Stimulated activated CD8-positive, alpha-beta memory T cell treated with anti-CD3 and anti-CD28 coated beads, Interleukin-4, amount 100 ng/mL, for 1 hour (primary cell): ENCODE measurements at places on chromosomes 4 and X.

DNA sequence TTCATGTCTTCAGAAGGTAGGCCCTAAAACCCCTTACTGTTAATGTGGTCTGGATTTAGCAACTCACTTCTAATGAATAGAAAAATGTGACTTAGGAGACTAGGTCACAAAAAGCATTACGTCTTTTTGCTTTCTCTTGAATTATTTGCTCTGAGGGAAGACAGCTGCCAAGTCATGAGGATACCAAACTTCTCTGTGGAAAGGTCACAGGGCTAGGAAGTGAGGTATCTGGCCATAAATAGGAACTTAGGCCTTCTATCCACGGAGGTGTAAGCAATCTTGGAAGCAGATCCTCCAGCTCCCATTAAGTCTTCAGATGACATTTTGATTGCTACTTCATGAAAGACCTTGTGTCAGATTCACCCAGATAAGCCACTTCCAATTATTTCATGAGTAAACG lies 120.6 kb downstream of the JADE1 start:
- no peak for DNase-seq

DNA sequence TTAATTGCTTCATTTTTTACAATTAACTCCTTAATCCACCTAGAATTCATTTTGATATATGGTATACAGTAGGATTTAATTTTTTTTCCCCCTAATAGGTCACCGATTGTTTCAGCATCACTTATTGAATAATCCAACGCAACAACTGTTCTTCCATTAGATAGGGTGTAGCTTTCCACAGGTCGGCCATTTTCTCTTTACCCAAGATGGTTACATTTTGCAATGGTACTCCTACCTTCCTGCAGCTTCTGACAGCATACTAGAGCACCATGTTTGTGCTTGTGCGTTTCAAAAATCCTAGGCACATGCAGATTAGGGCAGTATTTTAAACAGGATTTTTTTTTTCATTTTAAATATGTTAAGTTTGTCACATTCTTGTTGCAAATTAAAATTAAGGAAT lies 2.3 kb downstream of the LINC00632 start:
- DNase-seq: no peak

DNA sequence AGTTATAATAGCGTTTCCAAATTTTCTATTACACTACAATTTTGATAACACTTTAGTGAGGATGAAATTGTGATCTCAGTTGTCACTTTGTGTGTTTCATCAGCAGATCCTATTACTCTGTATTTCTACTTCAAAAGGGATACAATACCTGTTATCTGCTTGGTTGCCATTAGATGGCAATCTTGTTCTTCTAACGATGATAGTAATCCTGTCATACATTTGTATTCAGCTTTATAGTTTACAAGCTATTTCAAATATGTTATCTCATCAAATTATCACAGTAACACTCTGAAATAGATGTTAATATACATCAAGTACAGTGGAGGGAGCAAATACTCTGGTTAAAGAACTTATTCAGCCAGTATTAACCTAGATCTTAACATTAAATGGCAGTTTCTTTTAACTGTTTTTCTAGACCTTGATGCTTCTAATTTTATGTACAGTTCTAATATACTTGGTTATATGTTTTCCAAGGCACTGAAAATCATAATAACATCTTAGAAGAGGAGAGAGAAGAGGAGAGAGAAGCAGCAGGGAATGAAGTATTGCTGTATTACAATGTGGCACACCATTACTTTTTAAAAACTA lies 292.0 kb downstream of the CCSER1 start:
- no peak for DNase-seq

GRCh38 chr4:59553063-59553720 lies 1646.9 kb upstream of the ADGRL3 start:
- DNase-seq: no peak

DNA sequence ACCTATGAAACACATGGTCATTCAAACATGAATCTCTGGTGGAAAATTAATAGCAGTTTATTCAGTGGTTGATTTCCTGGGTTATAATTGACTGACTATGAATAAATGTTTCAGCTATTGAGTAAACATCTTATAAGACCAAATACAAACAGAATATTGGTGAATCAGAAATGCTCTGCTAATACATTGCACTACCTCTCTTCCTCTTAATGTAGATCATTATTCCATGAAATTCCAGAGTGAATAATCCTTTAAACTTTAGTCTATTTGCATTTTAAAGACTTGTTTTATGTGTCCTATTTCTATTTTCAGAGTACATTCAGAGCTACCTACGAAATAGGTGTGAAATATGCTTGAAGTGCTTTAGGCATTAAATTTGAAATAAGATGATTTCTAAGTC lies 715.4 kb downstream of the ADGRL3 start:
- no peak for DNase-seq

- DNase-seq: no peak
These were observed 332.5 kb upstream of the ZFP42 start for GRCh38 chr4:187663076-187663475.

DNA sequence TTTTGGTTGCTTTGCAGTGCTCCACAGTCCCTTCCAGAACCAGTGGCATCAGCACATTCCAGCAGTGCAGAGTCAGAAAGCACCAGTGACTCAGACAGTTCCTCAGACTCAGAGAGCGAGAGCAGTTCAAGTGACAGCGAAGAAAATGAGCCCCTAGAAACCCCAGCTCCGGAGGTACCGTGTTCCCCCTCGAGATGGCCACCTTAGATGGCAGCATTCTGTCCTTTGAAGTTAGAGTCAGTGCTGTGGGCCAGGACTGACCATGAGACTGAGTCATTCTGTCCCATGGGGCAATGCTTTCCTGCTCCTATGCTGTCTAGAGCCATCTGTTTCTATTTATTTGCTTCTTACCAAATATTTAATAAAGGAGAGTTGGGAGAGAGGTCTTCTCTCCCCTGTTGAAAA lies 112.3 kb downstream of the KLHL8 start:
- no peak for DNase-seq
